ENCODE measurements at places on chromosomes 5 and 9.

- no peak for DNase-seq
These were observed 82.8 kb downstream of the LMX1B start for GRCh38 chr9:126696401-126697145.

- peak; percentile 19 for DNase-seq
These were observed 59.4 kb upstream of the C5orf46 start for GRCh38 chr5:147965715-147966114.

GRCh38 chr9:100477241-100477640 lies 4.3 kb downstream of the TMEFF1 start:
- DNase-seq = no peak

- DNase-seq = no peak
These were observed 170.7 kb upstream of the PHYKPL start for GRCh38 chr5:178403351-178403750.

GRCh38 chr9:115098226-115098965 lies 19.6 kb downstream of the TNC start:
- DNase-seq = no peak

GRCh38 chr5:55600086-55600485 lies 65.3 kb upstream of the PLPP1 start:
- DNase-seq = no peak

DNA sequence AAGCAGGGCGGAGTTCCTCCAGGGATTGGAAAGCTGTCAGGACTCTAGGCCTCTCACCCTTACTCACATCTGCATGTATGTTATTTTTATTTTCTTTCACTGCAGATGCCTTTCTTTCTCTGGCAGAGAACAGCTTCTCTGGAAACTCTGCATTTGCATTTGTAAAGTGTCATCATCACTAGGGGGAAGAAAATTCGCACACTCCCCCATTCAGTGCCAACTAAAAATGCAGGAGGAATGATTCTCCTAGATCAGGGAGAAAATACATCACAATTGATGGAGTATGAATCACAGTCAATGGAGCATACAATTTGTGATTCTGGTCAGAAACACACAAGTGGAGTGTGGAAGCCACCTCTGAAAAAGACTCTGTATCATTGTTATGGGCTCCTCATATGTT lies 351.4 kb upstream of the FTMT start:
- no peak for DNase-seq

- DNase-seq = no peak
These were observed 8.8 kb downstream of the C9orf50 start for GRCh38 chr9:129612123-129612522.

DNA sequence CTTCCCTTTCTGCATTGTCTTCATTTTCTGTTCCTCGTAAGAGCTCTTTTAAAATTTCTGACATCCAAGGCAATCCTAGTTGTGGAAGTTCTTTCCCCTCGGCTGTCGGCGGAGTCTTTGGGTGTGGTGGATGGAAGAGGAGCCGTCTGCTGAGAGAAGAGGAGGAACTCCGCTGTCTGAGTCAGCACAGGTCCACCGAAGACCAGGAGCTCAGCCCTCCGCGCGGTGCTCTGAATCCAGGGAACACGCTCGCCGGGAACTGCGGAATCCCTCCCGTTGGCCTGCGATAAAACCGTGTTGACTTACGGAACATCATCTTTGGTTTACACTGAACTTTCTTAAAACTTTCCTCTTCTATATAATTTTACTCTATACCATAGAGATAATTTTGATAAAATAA lies 100.7 kb upstream of the IRX4 start:
- DNase-seq = no peak

DNA sequence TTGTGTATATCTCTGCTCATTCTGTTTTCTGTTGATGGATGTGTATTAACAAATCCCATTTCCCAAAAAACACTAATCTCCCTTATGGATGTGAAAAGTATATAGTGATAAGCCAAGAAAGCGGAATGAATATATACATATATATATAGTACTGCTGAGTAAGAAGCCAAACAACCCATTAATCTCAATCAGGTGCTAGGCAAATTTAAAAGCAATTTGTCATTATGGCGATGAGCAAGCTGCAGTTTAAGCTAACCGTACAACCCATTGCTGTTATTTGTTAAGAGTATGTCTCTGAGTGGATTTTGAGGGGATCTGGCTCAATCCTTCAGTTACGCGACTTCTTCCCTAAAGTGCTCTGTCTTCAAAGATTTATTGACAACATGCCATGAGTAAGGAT lies 640.4 kb upstream of the ARRDC3 start:
- DNase-seq = no peak

- no peak for DNase-seq
These were observed 475.1 kb downstream of the TMEM232 start for GRCh38 chr5:110251366-110251765.

- DNase-seq = no peak
These were observed 36.1 kb downstream of the DAP start for GRCh38 chr5:10724781-10725507.

GRCh38 chr5:82561797-82562196 lies 283.6 kb upstream of the RPS23 start:
- DNase-seq = no peak

- DNase-seq = no peak
These were observed 12.2 kb upstream of the SLC38A9 start for GRCh38 chr5:55724281-55724680.

- DNase-seq = peak; percentile 81
These were observed 76.1 kb downstream of the OR2K2 start for GRCh38 chr9:111253742-111254437.

All from inflammatory macrophage treated with lipopolysaccharide for 1 hour (primary cell).